ENCODE measurements at places on chromosomes 5 and 9. TPM values are rescaled to one million over a fixed set of nuclear protein-coding genes. Genes with fewer than 3 reads are reported as not detected.

DNA sequence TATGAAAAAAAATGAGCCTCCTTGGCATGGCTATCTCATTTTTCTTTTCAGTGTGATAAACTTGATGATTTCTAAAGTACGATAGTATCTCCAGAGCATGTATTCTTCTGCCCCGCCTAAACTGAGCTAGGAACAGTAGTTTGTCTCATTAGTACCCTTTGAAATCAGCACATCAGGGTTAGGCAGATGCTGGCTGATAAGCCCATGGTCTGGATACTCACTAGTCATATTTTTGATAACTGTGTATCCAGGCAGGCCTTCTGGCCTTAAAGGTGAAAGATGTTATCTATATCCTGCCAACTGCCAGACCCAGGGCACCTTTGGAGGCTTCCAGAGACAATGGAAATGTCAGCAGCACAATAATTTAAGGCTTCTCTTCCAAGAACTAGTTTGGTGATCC, 103.8 kb downstream of the GIN1 start:
- ATAC-seq = no peak

DNA sequence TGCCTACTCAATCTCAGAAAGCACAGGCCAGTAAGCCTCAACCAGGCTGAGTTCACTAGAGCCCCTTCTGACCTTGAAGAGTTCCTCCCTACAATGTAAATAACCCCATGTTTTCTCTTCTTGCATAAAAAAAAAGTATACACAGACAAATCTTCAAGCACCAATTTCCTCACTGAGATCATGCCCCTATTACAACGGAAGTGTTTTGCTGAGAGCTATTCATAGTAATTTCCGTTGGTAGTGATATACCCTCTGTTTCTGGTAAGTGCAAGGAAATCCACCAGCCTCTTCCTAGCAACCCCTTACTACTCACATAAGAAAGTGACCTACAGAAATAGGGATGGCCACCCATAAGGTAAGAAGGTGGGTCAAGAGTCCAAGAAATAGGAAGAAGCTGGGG, 76.4 kb upstream of the TARS1 start:
- no peak for ATAC-seq

DNA sequence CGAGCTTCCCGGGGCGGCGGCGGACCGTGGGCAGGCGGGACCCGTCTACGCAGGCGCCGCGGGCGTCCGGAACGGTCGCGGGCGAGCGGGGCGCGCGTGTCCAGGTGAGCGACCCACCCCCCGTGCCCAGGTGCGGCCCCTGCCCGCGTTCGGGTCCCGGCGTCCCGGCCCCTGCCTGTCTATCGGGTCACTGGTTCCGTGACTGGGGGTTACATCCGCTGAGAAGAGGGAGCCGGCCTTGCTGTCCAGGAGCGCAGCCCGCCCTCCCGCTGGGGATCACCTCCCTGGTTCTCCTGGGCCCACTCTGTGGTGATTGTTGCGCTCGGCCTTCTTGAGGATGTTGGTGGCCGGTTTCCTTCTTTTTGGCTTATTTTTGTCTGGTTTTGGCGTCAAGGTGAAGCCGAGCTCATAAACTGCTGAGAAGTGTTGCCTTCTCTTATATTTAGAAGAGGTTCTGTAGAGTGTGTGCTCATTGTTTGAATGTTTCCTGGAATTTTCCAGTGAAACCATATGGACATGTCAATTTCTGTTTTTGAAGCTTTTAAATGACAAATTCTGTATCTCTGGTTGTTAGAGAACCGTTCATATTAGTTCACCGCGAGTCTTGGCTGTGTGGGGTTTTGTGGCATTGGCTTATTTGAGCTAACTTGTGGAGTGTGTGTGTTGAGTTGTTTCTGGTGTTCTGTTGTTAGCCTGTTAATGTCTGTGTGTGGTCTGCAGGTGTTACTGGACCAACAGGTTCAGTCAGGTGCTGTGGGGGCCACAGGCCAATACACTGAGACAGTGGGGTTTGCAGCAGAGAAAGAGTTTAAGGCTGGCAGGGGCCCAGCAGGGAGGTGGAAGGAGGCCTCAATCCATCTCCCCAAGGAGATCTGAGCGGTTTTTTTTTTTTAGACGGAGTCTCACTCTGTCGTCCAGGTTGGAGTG, 621 bp downstream of the CEP72 start:
- ATAC-seq = peak; percentile 21

DNA sequence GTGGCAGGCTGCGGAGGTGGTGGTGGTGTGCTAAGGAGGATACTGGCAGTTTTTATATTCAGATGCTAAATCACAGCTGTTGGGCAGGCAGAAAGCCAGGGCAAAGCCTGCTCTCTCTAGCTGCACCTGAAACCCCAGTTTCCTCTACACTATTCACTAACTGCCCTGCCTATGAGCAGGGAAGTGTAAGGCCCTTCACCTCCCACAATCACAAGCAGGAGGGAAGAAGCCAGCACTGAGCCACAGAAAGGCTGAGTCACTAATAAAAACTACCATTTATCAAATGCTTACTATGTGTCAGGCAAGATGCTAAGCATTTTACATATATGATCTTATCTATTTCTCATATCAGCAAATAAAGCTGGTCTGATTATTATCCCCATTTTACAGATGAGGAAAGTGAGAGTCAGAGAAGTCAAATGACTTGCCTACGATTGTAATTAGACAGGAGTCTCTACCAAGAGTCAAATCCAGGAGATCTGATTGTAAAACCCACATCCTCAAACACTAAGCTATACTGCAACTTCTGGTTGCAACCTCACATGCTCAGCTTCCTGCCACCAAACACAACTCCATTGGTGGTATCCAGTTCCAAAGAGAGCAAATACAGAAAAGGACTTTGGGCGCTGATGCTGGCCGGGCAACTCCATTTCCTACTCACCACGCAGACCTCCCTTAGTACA, 17.7 kb upstream of the IL6ST start:
- peak; percentile 50 for ATAC-seq

DNA sequence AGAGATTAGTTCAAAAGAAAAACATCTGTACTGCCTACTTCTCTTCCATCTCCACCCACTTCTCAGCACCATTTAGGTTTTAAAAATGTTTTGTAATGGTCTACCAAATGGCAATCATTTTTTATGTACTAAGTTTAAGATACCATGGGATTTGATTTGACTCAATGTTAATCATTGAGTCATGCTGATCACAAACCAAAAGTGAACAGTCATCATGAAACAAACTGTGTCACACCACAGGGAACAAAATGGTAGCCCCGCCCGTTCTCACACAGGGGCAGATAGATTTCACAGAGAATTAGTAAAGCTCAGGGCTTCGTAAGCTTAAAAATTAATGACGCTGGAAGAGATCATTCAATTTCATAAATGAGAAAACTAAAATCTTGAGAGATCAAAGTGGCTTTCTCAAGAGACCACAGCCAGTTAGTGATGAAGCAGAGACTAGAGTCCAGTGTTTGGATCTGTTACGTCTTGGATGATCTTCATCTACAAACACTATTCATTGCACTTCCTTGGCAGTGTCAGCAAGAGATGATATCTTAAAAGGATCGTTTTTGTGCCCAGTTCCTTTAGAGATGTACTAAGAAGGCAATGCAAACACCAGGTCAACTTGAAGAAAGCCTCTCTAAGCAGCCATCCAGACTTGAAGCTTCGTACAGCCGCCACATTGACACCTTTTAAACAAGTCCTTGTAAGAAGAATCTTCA, 33.9 kb upstream of the TRIO start:
- ATAC-seq = peak; percentile 71

The ACTBL2 gene
- total RNA-seq = 0.07 TPM

The NDUFS6 gene
- 45.5 TPM for total RNA-seq

GRCh38 chr9:124198331-124198730, 59.4 kb upstream of the NEK6 start:
- ATAC-seq = no peak

GRCh38 chr5:149337736-149338135, 7.6 kb upstream of the GRPEL2 start:
- no peak for ATAC-seq

The BNC2 gene
- 2.4 TPM for total RNA-seq

GRCh38 chr9:19464061-19464763, 55.4 kb downstream of the ACER2 start:
- no peak for ATAC-seq

DNA sequence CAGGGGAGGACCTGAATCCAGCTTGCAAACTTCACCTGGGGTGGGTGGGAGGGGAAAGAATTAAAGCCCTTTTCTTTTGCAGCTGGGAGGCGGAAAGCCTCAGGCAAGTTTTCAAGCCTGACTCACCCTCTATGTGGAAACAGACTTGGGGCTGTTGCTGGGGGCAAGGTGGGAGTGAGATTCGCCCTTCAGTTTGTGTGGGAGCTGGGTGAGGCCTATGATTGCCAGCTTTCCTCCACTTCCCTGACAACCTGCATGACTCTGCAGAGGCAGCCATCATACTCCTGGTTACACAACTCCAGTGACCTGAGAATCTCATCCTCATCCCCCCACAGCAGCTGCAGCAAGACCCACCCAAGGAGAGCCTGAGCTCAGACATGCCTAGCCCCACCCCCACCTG, 43.2 kb upstream of the SREK1 start:
- ATAC-seq = no peak

GRCh38 chr5:55160493-55161209, 680 bp downstream of the GPX8 start:
- peak; percentile 80 for ATAC-seq

- no peak for ATAC-seq
These were observed 75.6 kb upstream of the VLDLR start for GRCh38 chr9:2545881-2546490.

GRCh38 chr5:2465383-2465782, 286.1 kb downstream of the IRX2 start:
- ATAC-seq = peak; percentile 61

DNA sequence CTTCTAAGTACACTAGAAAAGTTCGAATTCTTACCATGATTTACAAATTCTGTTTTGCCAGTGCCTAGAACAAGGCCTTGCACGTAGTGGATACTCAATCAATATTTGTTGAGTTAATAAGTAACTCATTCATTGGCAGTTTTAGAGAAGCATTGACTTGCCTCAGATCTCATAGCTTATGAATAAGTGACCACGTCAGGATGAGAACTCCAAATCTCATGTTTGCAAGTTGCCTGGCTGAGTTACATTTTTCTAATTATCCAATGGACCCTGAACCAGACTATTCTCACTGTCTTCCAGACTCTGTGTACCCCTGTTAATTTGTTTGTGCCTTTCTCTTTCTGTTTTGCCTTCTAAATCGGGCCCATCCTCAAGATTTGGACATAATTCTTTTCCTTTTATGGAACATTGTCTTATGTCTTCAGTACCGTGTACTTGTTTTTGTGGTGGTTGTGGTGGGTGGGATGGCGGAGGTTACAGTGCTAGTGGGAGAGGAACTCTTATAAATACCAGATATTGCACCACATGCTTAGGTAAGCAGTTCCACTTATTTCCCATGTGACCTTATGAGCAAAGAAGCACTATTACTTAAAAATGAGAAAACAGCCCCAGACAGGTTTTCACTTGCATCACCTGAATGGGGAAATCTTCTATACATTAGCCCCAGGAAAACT, 96.3 kb downstream of the UNC13B start:
- no peak for ATAC-seq

DNA sequence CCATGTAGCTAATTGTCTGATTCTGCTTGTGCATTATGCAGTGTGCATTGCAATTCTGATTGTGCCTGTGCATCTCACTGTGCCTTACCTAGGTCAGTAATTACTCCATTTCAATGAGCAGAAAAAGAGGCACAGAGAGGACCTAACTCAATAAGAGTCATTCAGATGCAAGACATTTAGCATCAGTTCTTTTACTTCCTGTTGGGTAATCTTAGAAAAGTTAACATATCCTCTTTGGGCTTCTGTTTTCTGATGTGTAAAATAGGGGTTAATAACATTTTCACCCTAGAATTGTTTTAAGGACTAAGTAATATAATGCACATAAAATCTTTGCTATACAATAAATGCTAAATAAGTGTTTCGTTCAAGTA, 7.0 kb upstream of the DCTN4 start:
- ATAC-seq = no peak

DNA sequence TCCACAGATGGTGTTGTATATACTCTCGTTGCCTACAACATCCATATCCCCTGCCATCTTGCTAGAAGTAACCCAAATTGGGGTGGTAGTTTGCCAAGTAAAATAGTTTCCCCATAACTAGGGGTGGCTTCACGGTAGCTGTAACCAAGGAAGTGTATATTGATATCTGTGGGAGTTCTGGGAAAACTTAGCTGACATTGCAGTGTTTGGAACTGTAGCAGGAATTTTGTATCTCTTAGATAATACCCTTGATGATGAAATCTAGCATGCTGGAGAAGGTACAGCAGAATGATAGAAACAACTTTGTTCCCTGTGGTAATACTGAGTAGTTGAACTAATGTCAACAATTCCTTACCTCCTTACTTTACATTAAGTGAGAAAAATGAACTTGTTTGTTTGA, 29.8 kb downstream of the FBXL7 start:
- ATAC-seq = no peak

- peak; percentile 63 for ATAC-seq
These were observed 8.1 kb downstream of the NDST1 start for GRCh38 chr5:150516011-150516410.

DNA sequence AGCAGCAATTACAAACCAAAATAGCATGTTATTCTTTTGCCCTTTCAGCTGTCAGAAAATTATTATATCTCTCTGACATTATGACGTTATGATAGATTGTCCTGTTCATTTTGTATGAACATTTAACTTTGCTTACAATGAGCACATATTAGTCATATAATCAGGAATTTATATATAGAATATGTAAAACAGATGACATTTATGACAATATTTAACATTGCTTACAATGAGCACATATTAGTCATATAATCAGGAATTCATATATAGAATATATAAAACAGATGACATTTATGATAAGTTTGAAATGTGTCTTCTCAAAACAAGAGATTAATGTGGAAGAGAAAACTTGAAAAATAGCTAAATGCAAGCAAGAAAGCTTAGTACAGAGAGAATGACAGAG, 1180.2 kb downstream of the CDH12 start:
- ATAC-seq = no peak

GRCh38 chr9:22111954-22112247, 102.8 kb upstream of the CDKN2B start:
- ATAC-seq = no peak

The MEGF9 gene
- 12.9 TPM for total RNA-seq

- no peak for ATAC-seq
These were observed 5.1 kb downstream of the GLDC start for GRCh38 chr9:6640268-6641051.

- ATAC-seq = no peak
These were observed 20.5 kb upstream of the BHMT start for GRCh38 chr5:79091064-79091463.

DNA sequence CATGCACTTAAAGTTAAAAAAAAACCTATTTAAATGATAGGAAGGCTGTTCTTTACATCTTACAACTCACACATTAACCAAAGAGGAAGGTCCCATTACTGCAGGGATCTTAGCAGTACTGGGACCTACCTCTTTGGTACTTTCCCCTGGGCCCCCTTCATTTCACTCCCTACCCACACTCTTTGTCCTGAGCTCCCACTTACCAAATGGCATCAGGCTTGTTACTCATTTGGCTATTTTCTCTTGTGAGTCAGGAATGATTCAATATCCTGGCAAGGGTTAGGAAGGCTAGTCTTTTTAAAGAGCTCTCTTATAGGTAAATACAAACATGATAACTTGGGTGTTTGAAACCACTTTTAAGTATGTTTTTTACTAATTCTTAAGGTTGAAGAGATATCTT, 117.4 kb upstream of the ELL2 start:
- ATAC-seq = peak; percentile 14

The SPIN1 gene
- total RNA-seq = 42.0 TPM

- ATAC-seq = no peak
These were observed 29.9 kb downstream of the CSF2 start for GRCh38 chr5:132103332-132103951.
